Activated gamma-delta T cell treated with anti-CD3 and anti-CD28 coated beads, Interleukin-2, amount 50 U/mL, for 16 hours (primary cell): ENCODE measurements at places on chromosomes 6 and 20.

GRCh38 chr20:57217802-57218201 lies 48.6 kb downstream of the BMP7 start:
- DNase-seq, result no peak

DNA sequence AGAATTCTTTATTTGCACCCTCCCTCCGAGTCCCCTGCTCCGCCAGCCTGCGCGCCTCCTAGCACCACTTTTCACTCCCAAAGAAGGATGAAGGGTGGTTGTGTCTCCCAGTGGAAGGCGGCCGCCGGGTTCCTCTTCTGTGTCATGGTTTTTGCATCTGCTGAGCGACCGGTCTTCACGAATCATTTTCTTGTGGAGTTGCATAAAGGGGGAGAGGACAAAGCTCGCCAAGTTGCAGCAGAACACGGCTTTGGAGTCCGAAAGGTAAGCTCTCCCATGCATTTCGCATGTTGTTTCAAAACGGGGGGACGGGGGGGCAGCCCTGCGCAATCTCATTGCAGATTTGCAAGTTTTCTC lies 357 bp downstream of the PCSK2 start:
- no peak for DNase-seq

DNA sequence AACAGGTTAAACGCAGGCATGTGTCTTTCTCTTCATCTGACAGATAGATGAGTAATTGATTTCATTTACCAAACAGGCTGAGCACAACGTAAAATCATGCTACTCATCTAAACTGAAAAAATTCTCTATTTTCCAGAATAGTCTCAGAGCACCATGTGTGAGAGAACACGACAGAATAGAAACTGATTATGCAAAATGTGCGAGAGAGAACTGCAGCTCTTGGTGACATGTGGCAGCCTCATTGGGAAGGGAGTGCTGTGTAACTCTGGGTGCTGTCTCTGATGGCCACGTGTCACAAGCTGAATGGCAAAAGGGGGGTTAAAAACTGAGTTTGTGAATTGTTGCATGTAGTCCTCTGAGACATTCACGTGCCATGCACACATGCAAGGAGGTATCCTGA lies 143.7 kb upstream of the ATXN1 start:
- DNase-seq, result no peak

- DNase-seq, result no peak
Measured at GRCh38 chr6:142757852-142758628, 186.9 kb downstream of the HIVEP2 start.

GRCh38 chr6:1709234-1709641 lies 99.5 kb downstream of the FOXC1 start:
- no peak for DNase-seq

- DNase-seq, result no peak
Measured at GRCh38 chr6:12923644-12924235, 207.2 kb downstream of the PHACTR1 start.

GRCh38 chr20:9884061-9884460 lies 45.2 kb upstream of the PAK5 start:
- no peak for DNase-seq
